Left lung (tissue), 14 donors: ENCODE measurements at places on chromosomes 12 and 14. TPM values are rescaled to one million over a fixed set of nuclear protein-coding genes. Genes with fewer than 3 reads are reported as not detected.

The ARHGEF40 gene
- polyA plus RNA-seq = 97.3 TPM

The WNT1 gene
- polyA plus RNA-seq = not detected

The TPPP2 gene
- polyA plus RNA-seq = 0.20 TPM

The SERPINA10 gene
- polyA plus RNA-seq = 0.08 TPM

The LRRC43 gene
- 2.6 TPM for polyA plus RNA-seq

The ETFRF1 gene
- polyA plus RNA-seq = 27.0 TPM

The PRMT5 gene
- 140 TPM for polyA plus RNA-seq

The COX8C gene
- polyA plus RNA-seq = not detected

The KRT2 gene
- polyA plus RNA-seq = not detected

The MYL6B gene
- 157 TPM for polyA plus RNA-seq

The NTS gene
- 5.4 TPM for polyA plus RNA-seq

The PUS1 gene
- polyA plus RNA-seq = 11.3 TPM

The RTL1 gene
- 0.20 TPM for polyA plus RNA-seq

The NFATC4 gene
- 91.9 TPM for polyA plus RNA-seq

The LTBP2 gene
- polyA plus RNA-seq = 16.0 TPM

The ZDHHC22 gene
- polyA plus RNA-seq = not detected

The ARF3 gene
- 99.1 TPM for polyA plus RNA-seq
